Head of caudate nucleus (tissue), 42 donors: ENCODE measurements at places on chromosomes 16 and 17.

- DNase-seq: no peak
These were observed 24.7 kb downstream of the UTP4 start for GRCh38 chr16:69157196-69157595.

DNA sequence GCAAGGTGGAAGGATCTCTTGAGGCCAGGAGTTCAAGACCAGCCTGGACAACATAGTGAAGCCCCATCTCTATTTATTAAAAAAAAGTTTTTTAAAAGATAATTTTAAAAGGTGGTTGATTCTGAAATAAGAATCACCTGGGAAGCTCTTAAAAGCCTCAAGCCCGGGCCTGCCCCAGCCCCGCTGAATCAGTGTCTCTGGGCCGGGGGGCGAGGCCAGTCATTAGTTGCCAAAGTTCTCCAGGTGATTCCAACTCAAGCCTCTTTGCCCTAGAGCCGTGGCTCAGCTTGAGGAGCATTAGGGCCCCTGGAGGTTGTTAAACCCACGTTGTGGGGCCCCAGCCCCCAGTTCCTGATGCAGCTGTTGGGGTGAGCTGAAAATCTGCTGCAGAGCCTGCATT is 24.6 kb downstream of the JPH3 start:
- no peak for DNase-seq

DNA sequence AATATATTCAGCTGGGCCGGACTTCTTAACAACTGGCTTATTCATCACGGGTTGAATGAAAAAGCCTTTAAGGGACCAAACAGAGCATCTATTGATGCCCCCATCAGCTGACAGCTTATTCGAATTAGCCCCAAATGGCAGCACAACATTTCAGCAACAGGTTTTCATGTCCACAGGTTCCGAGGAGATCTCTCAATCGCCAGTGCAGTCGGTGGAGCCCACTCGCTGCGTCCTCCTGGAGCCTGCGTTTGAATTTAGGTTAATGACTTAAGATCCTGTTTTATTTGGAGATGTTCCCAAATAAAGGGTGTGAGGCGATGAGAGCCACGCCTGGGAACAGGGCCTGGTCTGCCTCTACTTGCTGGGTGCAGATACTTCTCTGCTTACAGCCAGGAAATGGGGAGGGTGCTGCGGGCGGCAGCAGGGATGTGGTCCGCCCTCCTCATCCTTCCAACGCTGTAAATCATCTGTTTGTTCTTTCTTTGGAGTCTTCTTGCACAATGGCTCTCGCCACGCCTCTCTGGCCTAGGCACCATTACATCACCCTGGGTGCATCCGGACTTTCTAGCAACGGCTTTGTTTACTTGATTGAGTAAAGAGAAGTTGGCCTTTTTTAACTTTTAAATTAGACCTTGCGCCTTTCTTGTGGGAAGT is 22.6 kb downstream of the NDE1 start:
- DNase-seq: peak; percentile 83

DNA sequence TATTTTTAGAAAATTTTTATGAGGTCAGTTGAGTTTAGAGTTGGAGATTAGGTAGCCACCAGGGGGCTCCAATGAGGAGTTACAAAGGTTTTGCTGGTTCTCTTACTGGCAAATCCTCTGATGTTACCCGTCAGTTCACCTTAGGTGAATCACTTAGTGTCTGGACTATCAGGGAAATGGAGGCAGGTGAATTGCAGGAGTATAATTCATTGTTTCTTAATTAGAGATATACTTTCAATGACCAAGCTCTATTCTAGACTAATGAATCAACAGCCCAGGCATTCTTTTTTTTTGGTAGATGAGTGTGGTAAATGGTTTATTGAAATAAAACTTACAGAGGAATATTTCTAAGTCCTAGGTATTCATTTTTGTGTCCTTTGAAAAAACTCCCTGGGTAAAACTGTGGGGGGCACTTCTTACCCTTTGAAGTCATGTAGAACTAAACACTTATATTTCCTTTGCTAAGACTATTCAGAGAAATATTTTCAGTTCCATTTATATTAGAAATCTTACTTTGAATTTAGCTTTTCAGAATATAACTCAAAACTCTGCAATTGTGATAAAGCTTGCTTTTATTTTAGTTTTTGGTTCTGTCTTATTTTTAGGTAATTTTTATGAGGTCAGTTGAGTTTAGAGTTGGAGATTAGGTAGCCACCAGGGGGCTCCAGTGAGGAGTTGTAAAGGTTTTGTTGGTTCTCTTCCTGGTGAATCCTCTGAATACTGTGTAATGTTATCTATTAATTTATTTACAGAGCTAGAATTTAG is 17.7 kb downstream of the PSMD11 start:
- no peak for DNase-seq

DNA sequence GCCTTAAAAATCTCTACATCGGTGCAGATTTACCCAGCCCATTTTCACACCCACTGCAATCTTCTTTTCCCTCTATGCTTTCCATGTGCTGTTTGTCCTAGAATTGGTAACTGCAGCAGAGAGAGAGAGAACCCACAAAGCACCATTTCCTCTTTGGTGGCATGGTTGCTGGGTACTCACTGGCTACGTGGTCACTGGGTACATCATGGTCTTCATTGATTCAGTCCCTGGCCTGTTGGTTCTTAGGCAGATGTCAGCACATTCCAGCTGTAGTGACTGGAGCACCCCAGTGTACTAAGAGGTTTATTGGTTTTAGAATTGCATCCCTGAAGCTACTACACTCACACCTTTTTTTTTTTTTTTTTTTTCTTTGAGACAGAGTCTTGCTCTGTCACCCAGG is 156.1 kb upstream of the CACNG5 start:
- DNase-seq: no peak

DNA sequence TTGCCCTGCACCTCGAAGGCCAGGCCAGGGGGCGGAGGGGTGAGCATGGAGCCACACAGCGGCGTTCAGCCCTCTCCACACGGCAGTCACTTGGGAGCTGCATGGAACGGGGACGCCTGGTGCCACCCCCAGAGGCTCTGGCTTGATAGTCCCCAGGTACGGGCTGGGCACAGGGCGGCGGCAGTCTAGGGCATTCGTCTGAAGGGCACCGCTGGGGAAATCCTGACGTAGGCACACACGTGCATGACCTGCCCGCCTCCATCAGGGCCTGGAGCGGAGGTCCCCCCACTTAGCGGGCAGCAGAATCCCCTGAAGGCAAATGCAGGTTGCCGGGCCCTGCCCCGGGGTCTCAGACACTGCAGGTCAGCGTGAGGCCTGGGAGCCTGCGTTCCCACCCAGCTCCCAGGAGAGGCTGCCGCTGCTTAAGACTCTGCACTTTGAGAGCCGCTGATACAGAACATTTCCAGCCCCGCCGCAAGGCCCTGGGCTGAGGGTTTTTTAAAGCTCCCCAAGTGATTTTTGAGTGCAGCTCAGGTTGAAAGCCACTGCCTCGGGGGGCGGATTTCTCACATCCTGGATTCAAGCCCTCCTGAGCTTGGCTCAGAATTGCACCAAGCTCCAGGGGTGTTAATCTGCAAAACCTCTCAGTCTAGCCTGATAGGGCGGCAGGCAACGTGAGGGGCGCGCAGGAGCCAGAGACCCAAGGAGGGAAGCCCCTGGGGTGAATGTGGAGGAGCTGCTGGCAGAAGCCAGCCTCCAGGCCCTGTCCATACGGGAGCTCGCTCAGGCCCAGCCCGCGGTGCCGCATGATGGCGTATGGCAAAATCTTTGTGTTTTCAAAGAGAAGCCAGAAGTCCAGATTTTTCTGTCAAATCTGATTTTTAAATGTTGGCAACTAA is 182.3 kb upstream of the GSE1 start:
- no peak for DNase-seq

DNA sequence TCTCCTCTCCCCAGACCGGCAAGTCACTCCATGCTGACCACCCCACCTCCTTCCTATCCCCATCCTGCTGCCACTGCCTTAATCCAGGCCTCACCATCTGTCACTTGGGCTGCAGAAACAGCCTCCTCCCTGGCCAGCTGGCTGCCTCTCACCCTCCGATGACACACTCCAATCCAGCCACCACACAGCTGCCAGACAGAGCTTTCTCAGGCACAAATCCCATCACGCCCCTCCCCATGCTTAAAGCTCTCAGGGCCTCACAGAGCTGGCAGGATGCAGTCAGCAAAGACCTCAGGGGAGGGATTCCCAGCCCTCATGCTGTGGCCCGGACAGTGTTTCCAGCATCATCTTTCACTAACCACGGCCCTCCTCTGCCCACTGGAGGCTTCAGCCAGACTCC is 13.7 kb downstream of the CAMKK1 start:
- no peak for DNase-seq

DNA sequence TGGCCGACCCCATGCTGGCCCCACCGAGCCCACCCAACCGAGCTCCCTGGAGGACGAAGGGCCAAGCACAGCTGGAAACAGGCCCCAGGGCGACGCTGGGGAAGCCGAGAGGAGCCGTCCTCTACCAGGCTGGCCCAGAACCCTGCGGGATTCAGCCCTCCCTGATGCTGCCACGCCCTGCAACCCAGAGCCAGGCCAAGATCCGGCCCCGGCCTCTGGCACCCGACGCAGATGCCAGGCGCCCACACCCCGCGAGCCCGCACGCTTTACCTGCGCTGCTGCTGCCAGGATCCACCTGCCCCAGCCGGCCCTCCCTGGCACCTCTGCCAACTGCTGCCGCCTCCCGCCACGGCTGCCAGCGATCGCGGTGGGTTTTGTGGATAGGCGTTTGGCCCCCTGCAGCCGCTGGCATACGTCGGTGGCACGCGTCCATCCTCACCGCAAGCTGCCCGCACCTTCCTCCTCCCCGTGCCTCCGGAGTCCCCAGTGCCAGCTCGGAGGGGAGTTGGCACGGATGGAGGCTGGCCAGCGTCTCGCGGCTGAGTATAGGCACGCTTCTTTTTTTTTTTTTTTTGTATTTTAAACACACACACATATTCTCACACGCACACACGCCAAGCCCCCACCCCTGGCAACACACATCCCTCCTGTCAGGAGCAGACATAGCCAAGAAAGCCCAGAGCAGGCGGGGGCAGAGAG is 41.3 kb upstream of the ACSF3 start:
- DNase-seq: no peak

GRCh38 chr16:8375232-8375587 is 215.1 kb downstream of the TMEM114 start:
- no peak for DNase-seq

- DNase-seq: no peak
These were observed 352.1 kb upstream of the ZFHX3 start for GRCh38 chr16:73399997-73400396.

DNA sequence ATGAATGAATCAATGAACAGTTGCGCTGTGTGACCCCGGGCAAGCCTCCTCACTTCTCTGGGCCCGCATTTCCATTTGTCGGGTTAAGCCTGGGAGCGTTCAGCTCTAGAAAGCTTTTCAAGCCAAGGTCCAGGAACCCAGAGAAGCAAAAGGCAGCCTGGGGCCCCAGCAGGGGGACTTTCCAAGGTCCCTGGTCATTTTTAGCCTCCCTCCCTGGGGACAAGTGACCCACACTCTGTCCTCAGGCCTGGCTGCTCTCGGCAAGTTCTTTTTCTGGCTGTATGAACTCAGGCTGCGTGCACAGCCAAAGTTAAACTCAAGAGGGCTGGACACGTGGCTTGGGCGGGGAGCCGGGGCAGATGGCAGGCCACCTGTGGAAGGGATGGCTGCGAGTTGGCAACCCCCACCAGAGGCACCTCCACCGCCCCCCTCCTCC is 41.4 kb upstream of the CIBAR2 start:
- DNase-seq: no peak

- no peak for DNase-seq
These were observed 5.1 kb upstream of the ERN1 start for GRCh38 chr17:64135000-64135399.

DNA sequence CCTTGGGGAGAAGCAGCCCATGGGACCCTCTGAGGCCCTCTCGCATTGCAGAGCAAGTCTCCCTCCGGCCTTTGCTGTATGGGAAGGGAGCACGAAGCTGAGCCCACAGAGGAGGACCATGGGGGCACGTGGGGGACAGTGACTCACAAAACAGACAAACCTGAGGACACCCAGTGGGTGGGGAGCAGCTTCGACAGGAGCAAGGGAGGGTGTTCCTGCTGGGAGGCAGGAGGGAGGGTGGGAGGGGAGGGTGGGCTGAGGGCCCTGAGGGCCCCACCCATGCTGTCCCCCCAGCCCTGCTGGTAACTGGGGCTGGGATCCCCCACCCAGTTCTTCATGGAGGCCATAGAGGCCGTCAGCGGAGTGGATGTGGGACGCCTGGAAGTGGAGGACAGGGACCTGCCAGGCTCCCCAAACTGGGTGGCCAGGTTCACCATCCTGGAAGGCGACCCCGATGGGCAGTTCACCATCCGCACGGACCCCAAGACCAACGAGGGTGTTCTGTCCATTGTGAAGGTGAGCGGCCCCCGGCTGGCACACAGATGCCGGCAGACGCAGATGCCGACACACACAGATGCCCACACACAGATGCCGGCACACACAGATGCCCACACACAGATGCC is 12.5 kb downstream of the SLC22A31 start:
- DNase-seq: no peak

GRCh38 chr16:75106351-75107274 is 10.0 kb downstream of the LDHD start:
- no peak for DNase-seq

GRCh38 chr17:72465191-72466024 is 344.6 kb downstream of the SOX9 start:
- no peak for DNase-seq

- no peak for DNase-seq
These were observed 20.6 kb downstream of the ZCCHC14 start for GRCh38 chr16:87472142-87472778.

DNA sequence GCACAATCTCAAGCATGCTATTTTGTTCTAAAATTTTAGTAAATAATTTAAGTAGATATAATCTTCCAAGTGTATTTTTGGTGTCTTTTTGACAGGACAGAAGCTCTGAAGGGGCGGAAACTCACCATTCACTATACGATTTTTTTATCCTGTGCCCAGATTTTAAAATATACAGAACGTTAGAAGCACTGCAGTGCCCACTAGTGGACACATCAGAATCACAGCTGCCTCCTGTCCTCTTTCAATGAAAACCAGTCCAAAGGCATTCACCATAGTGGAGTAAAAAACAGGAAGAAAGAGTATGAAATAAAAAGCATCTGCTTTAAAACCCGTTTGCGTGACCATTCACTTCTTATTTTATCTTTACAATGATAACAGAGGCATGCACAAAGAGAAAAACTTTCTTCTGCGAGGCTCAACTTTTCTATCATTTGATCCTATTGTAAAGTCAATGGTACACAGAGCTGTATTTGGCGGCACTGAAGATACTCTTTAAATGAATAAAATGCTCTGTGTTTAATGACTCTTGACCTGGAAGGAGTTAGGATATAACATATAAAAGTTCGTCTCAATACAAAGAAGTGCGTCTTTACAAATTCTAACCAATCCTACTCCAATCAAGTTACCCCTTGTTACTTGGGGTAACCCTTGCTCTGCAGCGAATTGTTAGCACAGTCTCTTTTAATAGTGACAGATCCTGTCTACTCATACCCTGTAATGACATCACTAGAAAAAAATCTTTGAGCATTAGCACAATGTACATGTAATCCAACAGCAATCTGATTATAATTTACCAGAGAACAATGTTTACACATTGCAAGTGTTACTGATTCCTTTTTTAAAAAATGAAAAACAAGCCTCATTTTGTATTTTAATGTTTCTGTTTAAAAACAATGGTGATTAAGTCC is 339.8 kb upstream of the PSMD7 start:
- peak; percentile 24 for DNase-seq
